Posterior vena cava (tissue), 2 donors: ENCODE measurements at places on chromosomes 3 and 15. TPM values are rescaled to one million over a fixed set of nuclear protein-coding genes. Genes with fewer than 3 reads are reported as not detected.

DNA sequence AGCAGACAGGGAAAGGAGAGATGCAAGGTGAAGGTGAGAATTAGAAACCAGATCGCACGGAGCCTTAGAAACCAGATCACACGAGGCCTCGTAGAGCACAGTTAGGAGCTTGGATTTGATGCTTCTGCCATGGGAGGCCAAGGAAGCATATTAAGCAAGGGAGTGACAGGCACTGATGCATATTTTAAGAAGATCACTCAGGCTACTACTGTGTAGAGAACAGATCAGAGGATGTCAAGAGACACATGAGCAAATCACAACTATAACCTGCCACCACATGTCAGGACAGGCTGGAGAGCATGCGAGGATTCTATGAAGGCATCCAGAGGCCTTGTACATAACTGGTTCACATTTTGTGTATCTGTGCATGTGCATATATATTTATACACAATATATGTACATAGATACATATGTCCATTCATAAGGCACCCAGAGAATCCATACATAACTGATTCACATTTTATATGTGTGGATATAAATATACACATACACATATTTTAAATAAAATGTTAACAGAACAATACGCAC, 99.6 kb upstream of the FHIT start:
- no peak for DNase-seq

DNA sequence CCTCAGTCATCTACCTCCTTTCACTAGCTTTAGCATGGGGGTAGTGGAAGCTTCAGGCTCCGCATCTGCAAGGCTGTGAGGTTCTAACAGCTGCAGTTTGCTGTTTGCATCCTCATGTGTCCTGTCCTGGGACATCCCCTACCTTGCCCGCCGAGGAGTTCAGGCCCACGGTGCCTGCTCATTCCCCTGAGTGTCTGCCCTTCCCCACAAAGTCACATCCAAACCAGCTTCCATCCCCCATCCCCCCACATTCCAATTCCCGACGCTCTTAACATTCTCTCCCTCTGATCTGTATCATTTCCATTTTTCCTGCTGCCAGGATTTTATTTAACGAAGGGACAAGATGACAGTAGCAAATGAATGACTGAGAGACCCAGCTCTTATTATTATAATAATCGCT, 43.8 kb downstream of the HRH1 start:
- DNase-seq, result no peak

Gene ESYT3
- total RNA-seq, result 0.43 TPM

DNA sequence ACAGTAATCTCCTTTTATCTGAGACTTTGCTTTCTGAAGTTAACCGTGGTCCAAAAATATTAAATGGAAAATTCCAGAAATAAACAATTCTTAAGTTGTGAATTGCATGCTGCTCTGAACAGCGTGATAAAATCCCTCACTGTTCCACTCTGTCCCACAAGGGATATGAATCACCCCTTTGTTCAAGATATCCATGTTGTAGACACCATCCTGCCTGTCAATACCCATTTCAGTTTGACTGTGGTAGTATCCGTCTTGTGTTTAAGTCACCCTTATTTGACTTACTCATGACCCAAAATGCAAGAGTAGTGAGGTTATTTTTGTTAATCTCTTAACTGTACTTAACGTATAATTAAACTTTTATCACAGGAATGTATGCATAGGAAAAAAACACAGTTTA, 435.0 kb downstream of the SHQ1 start:
- no peak for DNase-seq

Gene LYZL4
- not detected for total RNA-seq

- no peak for DNase-seq
These were observed 231.4 kb downstream of the ROBO2 start for GRCh38 chr3:77271306-77271705.

DNA sequence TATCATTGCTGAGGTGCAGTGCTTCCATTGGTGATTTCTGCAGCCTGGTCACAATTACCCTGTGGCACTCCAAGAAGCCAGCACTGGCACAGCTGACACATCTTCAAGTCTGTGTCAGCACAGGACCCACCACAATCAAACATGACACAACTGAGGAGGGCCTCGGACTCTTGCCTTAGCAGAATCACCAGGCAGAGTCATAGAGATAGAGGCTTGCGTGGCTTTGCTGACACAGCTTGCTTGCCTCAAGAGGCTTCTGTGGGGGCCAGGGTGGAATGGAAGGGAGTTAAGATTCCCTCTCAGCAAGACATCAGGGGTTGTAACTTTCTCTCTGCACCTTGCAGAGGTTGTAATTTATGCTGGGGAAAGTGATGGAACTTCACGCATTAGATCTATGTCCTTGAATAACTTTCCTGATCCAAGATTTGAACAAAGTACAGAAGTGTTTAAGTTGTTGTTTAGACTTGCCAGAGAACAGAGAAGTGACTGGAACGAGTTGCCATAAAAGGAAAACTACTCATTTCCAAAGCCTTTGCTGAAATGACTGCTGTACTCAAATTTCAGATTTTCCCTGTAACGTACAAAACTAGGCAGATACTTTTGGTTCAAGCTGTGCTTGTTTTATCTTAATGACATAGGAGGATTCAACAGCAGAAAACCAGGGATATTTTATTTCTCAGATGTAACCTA, 170.7 kb downstream of the DIPK2A start:
- DNase-seq, result peak; percentile 79

Gene ITIH3
- total RNA-seq, result 16.1 TPM

GRCh38 chr3:57274845-57275244, 17.6 kb downstream of the ASB14 start:
- no peak for DNase-seq

- DNase-seq, result no peak
These were observed 89.9 kb downstream of the RBMS3 start for GRCh38 chr3:29370476-29371420.

GRCh38 chr3:36379872-36380220, 458 bp upstream of the STAC start:
- DNase-seq, result no peak

DNA sequence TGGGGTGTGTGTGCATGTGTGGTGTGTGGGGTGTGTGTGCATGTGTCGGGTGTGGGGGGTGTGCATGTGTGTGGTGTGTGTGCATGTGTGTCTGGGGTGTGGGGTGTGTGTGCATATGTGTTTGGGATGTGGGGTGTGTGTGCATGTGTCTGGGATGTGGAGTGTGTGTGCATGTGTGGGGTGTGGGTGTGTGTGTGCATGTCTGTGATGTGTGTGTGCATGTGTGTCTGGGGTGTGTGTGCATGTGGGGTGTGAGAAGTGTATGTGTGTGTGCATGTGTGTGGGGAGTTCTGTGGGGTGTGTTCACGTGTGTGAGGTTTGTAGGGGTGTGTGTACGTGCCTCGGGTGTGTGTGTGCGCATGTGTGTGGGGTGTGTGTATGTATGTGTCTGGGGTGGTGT, 6.7 kb upstream of the OCA2 start:
- DNase-seq, result peak; percentile 41

Gene SPATA12
- total RNA-seq, result not detected

Gene SCAANT1
- not detected for total RNA-seq

- DNase-seq, result no peak
These were observed 24.6 kb upstream of the NECTIN3 start for GRCh38 chr3:111047042-111047441.

DNA sequence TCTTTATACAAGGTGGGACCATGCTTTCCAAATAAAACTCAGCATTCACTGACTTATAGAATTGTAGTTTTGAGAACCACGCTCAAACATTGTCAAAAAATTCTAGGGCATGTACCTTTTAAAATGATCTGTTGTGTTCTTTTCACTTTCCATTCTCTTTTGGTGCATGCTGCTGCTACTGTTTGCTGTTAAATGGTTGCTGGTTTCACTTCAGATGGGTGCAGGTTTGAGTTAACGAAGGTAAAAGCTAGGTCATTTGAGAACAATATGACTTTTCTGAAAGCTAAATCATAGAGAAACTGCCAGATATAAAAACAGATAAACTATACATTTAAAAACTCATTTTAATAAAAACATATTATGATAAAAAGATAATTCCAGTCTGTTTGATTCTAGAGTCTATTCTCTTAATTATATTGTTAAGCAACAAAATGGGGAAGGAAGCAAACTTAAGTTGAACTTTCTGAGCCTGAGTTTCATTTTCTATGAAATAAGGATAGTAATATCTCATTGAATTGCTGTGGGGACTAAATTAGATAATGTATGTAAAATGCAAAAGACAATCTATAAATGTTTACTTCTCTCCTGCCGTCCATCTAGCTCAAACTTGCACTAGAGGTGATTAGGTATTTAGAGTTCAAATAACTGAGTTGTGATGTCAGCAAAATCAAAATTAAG, 82.4 kb downstream of the OXSM start:
- DNase-seq, result no peak

Gene CCR9
- total RNA-seq, result not detected

DNA sequence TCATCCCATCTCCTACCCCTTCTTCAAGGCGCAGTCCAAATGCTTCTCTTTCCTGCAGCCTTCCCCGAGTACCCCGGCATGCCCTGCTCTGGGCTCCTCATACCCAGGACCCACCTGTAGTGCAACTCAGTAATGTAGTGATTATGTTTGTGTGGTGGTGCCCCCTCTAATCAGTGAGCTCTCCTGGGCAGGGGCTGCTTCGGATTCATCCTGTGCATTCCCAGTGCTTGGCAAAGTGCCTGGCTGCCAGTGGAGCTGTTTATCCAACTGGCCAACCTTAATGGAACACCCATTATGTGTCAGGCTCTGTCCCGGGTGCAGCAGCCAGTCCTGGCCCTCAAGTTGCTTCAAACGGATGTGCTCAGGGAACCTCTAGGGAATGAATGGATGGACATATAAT, 174.4 kb upstream of the LINGO1 start:
- no peak for DNase-seq

DNA sequence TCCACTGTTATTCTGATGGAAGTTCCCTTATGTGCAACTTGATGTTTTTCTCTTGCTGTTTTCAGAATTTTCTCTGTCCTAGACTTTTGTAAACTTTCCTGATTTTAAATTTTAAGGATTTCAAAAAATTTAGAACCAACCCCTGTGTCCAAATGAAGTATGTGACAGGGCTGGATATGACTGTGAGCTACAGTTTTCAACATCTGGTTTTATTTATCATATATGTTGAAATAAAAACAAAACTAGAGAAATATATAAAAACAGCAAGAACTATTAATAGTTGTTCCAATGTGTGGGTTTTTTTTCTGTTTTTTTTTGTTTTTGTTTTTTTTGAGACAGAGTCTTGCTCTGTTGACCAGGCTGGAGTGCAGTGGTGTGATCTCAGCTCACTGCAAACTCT, 47.4 kb upstream of the PSMD6 start:
- DNase-seq, result no peak

GRCh38 chr3:45413172-45413765, 24.9 kb downstream of the LARS2 start:
- no peak for DNase-seq

DNA sequence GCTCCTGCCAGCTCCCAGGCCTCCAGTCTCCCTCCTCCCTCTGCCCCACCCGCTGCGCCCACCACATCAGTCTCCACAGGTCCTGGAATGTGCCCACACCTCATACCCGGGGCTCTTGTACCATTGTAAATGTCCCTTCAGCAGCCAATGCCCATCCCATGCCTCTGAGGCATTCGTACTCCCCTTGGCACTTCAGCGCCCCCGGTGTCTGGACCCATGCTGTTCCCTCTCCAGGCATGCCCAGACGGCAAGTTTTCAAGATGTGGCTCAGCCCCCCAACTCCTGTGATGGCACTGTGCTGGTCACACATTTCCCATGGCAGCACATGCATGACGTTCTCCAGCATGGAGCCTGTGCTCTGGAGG, 13.3 kb downstream of the PLXND1 start:
- no peak for DNase-seq

GRCh38 chr15:38668898-38669391, 104.3 kb upstream of the RASGRP1 start:
- DNase-seq, result no peak

Gene FGD5
- 35.4 TPM for total RNA-seq

DNA sequence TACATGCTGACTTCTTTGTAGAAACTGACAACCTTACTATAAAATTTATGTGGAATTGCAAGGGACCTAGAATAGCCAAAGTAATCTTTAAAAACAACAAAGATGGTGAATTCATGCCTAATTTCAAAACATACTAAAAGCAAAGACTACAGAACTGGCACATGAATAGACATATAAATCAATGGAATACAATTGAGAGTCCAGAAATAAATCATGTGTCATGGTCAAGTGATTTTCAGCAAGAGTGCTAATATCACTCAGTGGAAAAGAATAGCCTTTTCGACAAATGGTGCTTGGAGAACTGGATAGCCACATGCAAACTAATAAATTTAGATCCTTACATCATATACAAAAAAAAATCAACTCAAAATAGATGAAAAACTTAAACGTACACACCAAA, 8.7 kb downstream of the IMPG2 start:
- no peak for DNase-seq

DNA sequence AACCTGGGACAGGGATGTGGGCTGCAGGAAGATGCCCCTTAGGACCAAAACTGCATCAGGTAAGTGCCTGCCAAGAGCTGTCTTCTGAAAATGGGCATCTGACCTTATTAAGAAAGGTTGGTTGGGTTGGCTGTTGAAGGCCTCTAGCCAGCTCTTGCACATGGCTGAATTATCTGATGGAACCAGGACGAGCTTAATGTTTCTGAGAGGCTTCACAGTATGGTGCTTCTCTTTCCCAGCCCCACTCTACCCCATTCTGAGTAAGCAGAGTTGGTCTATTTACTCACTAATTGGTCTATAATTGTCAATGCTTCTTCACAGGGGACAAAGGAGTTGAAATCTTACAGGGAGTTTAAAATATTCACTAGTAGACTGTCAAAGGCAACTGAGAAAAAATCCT, 48.4 kb downstream of the DTWD1 start:
- no peak for DNase-seq

Gene CHRM5
- total RNA-seq, result 0.09 TPM

- no peak for DNase-seq
These were observed 63.2 kb downstream of the ADAM10 start for GRCh38 chr15:58686286-58686685.

Gene PLSCR2
- 0.43 TPM for total RNA-seq

Gene DOCK3
- total RNA-seq, result 2.4 TPM

- no peak for DNase-seq
These were observed 44.6 kb downstream of the SLC6A20 start for GRCh38 chr3:45751537-45752242.

GRCh38 chr3:46440531-46441294, 24.0 kb downstream of the LTF start:
- no peak for DNase-seq

Gene A4GNT
- total RNA-seq, result not detected

DNA sequence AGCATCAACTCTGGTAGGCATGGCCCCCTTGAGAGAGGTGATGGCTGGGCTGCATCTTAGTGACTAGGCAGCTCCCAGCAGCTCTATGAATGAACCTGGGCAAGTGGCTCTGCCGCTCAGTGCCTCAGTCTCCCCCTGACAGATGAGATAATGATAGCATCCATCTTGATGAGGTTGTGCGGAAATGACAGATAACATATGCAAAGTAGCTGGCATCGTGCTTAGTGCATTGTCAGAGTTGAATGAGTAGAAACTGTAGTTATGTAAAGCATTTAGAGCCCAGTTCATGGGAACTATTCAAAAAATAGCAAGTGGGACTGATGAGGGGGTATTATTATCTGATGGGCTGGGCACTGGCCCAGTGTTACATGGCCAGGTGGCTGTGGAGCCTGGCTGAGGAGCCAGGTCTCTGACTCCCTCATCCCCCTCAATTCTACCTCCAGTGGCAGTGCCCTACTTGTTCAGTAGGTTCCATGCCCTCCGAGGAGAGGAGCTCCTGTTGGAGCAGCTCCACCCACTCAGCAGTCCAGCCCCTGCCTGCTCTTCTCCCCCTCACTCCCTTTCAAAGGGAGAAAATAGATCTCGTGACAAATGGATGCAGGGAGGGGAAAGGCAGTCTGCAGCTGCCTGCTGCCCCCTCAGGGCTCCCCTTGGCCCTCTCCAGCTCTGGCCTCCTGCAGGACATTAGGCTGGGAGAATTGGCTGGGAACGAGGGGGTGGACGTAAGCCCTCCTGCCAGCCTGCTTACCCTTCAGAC, 6.6 kb downstream of the PRKCD start:
- no peak for DNase-seq

Gene HYAL1
- total RNA-seq, result 11.7 TPM
